Stimulated activated CD4-positive, alpha-beta T cell treated with anti-CD3 and anti-CD28 coated beads, TNF-alpha, amount 100 ng/mL, for 4 hours (primary cell): ENCODE measurements at places on chromosomes 2 and 18.

DNA sequence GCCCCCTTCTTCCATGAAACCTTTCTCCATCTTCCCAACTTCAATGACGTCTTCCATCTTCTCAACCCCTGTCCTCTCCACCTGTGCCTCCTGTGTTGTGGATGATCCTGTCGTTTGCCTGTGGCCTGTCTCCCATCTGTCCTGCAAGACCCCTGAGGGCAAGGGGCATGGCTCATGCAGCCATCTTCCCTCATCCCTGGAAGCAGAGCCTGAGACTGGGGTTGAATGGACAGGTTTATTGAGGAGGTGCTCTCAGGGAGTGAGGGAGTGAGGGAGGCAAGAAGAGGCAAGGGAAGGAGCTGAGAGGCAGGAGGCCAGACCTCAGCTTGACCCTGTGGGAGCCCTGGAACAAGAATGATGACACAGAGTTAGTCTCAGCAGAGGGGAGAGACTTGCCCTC, 7.3 kb downstream of the SPATA3 start:
- no peak for DNase-seq

DNA sequence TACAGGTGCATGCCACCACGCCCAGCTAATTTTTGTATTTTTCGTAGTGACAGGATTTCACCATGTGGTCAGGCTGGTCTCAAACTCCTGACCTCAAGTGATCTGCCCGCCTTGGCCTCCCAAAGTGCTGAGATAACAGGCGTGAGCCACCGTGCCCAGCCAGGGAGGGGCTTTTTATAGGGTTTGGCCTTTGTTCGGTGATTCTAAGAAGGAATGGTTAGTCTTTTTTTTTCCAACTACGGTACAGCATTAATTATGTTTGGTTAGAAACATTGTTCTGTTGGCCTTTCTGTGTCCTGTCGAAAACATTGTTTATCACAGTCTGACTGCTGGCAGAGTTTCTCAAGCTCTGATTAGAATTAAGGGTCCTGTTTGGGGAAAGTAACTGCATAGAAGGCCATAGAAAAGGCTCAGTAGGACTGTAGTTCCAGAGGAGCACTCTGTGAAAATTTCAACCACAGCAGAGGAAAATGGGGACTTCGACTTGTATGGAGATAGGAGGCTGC, 19.3 kb upstream of the SMCHD1 start:
- no peak for DNase-seq

GRCh38 chr2:216445501-216445900, 33.2 kb downstream of the SMARCAL1 start:
- DNase-seq = no peak

GRCh38 chr2:104818264-104818663, 35.7 kb upstream of the POU3F3 start:
- DNase-seq = no peak

GRCh38 chr2:101883860-101884259, 107.9 kb upstream of the IL1R2 start:
- DNase-seq = no peak

DNA sequence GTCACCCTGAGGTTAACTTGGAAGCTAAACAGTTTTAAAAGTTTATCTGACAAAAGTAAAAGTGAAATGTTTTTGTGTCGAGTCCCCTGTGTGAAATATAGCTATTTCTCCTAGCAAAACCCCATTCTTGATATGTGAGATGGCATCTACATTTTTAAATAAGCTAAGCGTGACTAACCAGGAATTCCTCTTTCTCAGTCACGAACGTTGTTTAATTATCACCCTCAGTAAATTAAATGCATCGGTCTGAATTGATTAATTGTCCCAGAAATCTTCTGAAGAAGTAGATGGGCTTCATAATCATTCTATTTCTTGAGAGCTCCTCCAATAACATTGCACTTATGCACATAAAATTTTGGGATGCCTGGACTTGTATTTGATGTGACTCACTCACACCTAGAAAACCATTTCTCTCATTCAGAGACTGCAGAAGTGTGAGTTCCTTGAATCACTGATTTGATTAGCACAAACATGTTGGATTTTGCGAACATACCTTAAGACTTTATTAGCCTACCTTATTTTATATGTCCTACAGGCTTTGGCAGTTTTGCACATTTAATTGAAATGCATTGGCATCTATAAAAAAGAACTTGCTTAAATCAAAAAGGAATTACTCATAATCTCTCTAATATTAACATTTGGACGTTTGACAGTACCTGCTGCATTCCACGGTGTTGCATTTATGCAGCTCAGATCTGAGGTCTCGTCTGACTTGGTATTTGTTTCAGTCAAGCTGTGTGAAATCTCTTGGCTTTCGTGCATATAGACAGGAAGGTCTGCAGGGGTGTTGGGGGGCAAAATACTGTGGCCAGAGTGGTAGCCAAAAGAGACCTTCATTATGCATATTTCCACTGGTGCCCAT, 475.2 kb downstream of the EPHA4 start:
- no peak for DNase-seq

DNA sequence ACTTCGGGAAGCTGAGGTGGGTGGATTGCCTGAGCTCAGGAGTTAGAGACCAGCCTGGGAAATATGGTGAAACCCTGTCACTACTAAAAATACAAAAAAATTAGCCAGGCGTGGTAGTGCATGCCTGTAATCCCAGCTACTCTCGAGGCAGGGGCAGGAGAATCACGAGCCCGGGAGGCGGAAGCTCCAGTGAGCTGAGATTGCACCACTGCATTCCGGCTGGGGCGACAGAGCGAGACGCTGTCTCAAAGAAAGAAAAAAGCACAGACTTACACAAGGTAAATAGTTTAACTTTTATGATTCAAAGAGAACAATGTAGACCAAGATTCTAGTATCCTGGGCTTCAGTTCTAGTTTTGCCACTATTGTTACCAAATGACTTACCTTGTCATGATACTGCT, 37.4 kb downstream of the NCKAP1 start:
- DNase-seq = no peak

GRCh38 chr2:7116511-7116910, 199.3 kb downstream of the RNF144A start:
- no peak for DNase-seq

GRCh38 chr2:65504201-65504600, 71.8 kb upstream of the SPRED2 start:
- no peak for DNase-seq

GRCh38 chr18:25457126-25457525, 105.2 kb upstream of the ZNF521 start:
- no peak for DNase-seq

DNA sequence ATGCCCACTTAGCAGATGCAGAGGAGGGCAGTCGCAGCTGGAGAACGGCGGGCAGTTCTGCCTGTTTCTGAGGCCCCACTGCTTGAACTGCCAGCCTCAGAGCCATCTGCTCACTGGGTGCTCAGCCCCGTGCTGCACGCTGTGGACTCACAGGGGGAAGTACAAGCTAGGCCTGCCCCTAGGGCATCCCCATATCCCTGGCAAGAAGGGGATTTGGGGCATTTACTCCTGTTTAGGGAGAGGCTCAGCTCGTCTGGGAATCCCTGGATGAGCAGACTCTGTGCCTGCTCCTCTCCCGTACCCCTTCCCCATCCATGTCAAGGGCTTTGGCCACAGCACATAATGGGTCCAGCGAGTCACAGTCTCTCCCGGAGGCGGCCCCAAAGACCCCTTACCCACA, 169.8 kb upstream of the PKDCC start:
- DNase-seq = no peak

GRCh38 chr2:20674974-20675679, 8.2 kb downstream of the GDF7 start:
- DNase-seq = no peak

DNA sequence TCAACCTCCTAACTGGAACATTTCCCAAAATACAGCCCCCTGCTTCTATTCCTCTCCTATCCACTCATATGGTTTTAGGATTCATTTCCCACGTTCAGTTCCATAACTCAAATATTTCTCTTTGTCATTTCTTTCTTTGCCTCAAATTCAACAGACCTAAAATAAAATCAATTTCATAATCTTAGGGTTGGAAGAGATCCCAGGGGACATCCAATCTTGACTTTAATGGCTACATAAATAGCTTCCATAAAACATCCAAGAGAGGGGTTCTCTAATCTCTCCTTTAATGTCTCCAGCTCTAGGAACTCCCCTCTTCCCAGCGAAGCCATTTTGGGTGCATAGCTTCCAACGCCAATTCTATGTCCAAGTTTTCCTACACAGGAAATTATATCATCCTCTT, 33.8 kb downstream of the RBKS start:
- no peak for DNase-seq

- no peak for DNase-seq
Measured at GRCh38 chr2:17749753-17750438, 3.7 kb downstream of the SMC6 start.

- no peak for DNase-seq
Measured at GRCh38 chr2:32484937-32485336, 128.1 kb downstream of the BIRC6 start.

DNA sequence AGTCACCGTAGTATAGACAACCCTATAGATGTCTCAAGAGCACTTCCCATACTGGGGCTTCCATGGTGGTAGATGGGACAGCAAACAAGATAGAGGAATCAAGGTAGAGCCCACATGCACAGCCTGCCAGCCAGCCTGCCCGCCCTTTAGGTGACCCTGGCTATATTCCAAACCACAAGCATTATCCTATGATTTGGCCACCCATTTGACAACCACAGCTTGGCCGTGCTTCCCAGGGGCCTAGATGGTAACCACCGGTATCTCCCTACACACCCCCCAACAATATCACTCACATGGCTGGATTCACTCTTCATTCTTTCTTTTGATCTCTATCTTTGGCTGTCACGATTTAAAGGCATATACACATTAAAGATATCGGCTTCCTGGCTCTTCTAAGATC, 85.3 kb downstream of the CDK15 start:
- no peak for DNase-seq

DNA sequence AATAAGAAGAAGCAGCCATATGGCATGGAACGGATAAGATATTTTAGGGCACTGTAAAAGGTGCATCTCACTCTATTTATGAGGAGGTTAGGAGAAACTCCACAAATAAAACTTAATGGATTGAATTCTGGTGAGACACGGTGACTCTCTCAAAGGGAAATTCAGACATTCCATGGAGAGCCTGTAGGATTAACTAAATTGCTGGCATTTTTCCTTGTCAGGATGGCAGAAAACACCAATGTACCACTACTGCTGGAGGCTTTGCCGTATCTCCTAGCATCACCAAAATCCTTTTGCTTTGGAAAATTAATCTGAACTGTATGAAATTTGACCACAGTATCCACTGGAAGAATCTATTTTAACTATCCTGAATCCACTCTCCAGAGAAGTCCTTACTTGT, 79.3 kb downstream of the RBM43 start:
- no peak for DNase-seq

GRCh38 chr2:20444993-20445910, 1.6 kb upstream of the RHOB start:
- no peak for DNase-seq

DNA sequence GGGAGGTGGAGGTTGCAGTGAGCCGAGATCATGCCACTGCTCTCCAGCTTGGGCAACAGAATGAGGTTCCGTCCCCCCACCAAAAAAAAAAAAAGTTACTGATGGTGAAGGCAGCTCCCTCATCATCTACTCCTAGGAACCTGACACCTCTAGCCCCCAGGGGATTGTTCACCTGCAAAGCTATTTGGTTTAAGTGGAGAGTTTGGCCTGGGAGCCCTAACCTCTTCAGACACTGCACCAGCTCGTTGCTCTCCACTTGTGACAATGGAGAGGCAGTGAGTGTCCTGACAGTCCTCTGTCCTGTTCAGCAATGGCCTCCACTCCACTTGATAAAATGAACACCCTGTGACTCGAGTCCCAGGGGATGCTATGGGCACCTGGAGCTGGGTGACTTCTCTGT, 43.5 kb downstream of the ATP6V1C2 start:
- DNase-seq = no peak

DNA sequence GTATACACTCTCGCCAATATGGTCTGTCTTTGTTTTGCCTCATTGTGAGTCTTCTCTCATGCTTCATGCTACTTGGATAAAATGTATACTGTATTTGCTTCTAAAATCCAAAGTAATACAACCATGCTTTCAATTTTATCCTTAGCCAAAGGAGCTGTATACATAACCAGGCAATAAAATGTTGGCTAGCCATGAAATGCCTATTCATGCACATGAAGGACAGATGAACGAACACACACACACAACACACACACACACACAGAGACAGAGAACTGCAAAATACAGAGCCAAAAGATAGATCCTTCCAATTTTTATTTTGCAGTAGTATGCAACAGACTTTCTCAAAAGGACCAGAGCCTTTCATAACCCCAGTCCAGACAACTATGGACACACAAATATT, 113.7 kb downstream of the SATB2 start:
- DNase-seq = no peak

GRCh38 chr2:45323344-45323743, 287.7 kb downstream of the SRBD1 start:
- no peak for DNase-seq

DNA sequence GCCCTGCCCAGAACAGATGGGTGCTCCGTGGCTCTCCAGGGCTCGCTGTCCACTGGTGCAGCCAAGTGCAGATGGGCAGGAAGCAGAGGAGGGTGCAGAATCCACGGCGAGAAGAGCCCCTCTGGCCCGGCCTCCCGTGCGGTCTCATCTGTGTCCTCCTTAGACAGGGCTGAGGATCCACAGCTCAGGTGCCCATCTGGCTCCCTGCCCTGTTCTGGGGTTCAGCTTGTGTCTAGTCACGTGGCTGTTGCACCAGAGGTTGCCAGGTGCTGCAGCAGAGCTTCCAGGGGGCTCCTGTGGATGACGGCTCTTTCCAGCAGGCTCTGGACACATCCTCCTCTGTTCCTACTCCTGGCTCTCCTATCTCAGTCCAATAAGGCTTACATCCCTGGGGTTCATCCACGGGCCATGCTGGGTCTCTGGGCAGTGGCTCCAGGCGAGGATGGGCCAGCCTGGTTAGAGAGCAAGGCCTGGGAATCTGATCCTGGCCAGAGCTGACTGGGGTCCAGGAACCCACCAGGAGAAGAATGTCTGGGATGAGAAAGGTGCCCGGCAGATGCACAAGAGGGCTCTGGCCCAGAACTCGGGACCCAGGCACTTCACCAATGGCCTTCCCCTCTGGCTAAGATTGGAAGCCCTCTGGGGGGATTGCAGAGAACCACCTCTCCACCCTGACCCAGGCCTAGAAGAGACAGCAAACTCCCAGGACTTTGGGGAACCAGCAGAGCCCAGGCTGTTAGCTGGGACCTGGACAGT, 116.3 kb upstream of the ID2 start:
- no peak for DNase-seq

- DNase-seq = no peak
Measured at GRCh38 chr2:205765151-205765550, 82.8 kb downstream of the NRP2 start.

- DNase-seq = no peak
Measured at GRCh38 chr18:35178260-35178659, 62.6 kb upstream of the ZNF397 start.

DNA sequence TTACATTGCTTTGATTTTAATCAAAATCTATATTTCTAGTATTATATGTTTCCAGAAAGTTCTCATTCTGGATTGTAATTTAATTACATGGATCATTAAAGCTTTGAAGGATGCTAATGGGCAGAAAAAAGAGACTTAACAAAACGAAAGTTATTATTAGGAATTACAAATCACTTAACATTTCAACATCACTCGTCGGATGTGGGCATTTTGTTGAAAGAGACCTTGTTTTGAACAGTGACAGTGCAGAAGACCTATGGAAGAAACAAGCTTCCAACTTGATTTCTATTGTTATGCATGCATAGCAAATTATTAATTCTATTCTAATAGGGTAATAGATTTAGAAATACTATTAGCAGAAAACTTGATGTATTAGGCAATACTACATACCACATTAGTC, 31.4 kb upstream of the DARS1 start:
- no peak for DNase-seq
